PC-9 (cell line): ENCODE measurements at places on chromosomes 4 and X.
A peak's percentile ranks its signal among the peaks of the same experiment; 100 is the strongest.

GRCh38 chr4:84433633-84434222 is 65.4 kb downstream of the NKX6-1 start:
- no peak overlapping the region for H3K27ac ChIP-seq
- H3K4me1 ChIP-seq, result no peaks in the 10 kb centered on the region
- H3K36me3 ChIP-seq, result no peaks in the 10 kb centered on the region

- H3K4me1 ChIP-seq, result no peaks in the 10 kb centered on the region
- H3K4me3 ChIP-seq, result no peak overlapping the region
- H3K27me3 ChIP-seq, result no peaks in the 10 kb centered on the region
- no peak overlapping the region for H3K27ac ChIP-seq
Measured at GRCh38 chrX:104469771-104470170, 96.2 kb upstream of the IL1RAPL2 start.

DNA sequence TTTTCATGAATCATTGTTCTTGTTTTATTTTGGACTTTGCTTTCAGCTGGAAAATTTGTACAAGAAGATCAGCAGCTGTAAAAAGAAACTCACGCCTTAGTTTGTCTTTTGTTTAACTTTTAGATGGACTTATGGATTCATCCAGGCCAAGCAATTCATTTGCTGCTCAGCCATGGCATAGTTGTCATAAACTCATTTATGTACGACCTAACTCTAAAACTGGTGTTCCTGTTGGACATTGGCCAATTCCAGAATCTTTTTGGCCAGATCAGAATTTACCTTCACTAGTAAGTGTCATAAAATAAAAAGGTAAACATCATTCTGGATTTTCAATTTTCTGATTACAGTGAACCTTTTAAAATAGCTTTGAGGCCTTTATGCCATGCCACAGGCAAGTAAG is 29.1 kb downstream of the INTS6L start:
- DNase-seq, result no peak
- no peak overlapping the region for H3K27ac ChIP-seq
- H3K4me1 ChIP-seq, result no peaks in the 10 kb centered on the region
- H3K4me3 ChIP-seq, result no peak overlapping the region
- H3K36me3 ChIP-seq, result no peaks in the 10 kb centered on the region
- H3K27me3 ChIP-seq, result peaks cover 7% of the 10 kb centered on the region; the same call in 1 of the 2 replicates

GRCh38 chr4:78293348-78293747 is 236.2 kb downstream of the FRAS1 start:
- no peaks in the 10 kb centered on the region for H3K27me3 ChIP-seq
- H3K4me1 ChIP-seq, result peaks cover 24% of the 10 kb centered on the region
- peak; percentile 57 for DNase-seq
- H3K4me3 ChIP-seq, result no peak overlapping the region
- H3K36me3 ChIP-seq, result no peaks in the 10 kb centered on the region

GRCh38 chrX:97843200-97843811 is 959.6 kb downstream of the RPA4 start:
- H3K27me3 ChIP-seq, result no peaks in the 10 kb centered on the region
- H3K27ac ChIP-seq, result no peak overlapping the region
- H3K4me3 ChIP-seq, result no peak overlapping the region

- DNase-seq, result no peak
- H3K36me3 ChIP-seq, result no peaks in the 10 kb centered on the region
- no peak overlapping the region for H3K4me3 ChIP-seq
- no peak overlapping the region for H3K27ac ChIP-seq
- H3K4me1 ChIP-seq, result no peaks in the 10 kb centered on the region
- 0 out of 2 replicates have a peak, but pooled peaks cover 3% of the 10 kb centered on the region for H3K27me3 ChIP-seq
Measured at GRCh38 chr4:7171191-7171900, 21.0 kb upstream of the SORCS2 start.

- no peaks in the 10 kb centered on the region for H3K27me3 ChIP-seq
- peak; percentile 45 for DNase-seq
- peaks cover 28% of the 10 kb centered on the region for H3K4me1 ChIP-seq
- peaks cover 15% of the 10 kb centered on the region for H3K36me3 ChIP-seq
Measured at GRCh38 chr4:128286474-128287058, 1.0 kb downstream of the PGRMC2 start.

DNA sequence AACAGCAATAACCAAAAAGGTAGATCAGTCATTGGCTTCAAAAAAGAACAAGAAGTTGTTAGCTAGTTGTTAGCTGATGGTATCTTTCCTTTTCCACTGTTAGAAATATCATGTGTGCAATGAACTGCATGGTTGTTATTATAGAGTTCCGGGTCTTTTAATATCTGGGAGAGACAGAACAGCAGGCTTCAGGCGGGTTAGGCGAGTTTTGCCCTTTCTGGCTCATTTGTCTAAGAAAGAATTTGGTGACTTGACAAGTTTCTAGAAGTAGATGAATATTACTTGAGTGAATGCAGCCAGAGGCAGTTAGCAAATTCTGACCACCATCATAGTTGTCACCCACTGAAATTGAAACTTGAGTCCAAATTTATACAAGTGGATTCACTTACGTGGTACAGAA is 88.9 kb upstream of the MID1 start:
- H3K27me3 ChIP-seq, result no peaks in the 10 kb centered on the region
- H3K27ac ChIP-seq, result no peak overlapping the region
- H3K36me3 ChIP-seq, result no peaks in the 10 kb centered on the region

DNA sequence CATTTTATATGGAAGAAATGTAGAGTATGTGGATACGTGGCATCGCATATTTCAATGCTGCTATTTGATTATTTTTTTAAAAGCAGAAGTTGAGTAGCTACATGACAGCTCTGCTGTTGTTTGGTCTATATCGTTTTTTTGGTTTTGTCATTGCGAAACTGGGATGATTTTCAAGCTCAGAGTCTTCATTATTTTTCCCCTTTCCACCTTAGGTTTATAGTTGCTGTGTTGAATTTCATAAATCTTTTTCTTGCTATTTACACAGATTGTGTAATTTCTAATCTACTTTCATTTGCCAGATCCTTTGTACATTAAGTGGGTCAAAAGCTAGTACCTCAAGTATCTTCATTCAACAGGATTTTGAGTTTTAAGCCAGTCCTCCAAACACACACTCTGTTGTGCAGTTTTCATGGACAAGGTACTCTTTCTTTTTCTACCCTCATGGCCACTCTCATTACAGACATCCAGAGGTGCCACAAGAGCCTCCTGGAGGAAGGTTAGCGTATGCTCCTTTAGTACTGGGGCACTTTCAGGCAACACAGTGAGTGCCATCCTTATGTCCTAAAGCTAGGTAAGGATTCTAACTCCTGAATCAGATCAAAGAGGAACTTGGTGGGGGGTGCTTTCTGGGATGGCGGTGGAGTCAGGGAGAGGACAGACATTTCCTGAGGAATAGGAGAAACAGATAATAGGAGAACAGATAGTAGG is 123.2 kb downstream of the FHIP1A start:
- H3K4me3 ChIP-seq, result no peak overlapping the region
- H3K27me3 ChIP-seq, result no peaks in the 10 kb centered on the region
- no peaks in the 10 kb centered on the region for H3K36me3 ChIP-seq

DNA sequence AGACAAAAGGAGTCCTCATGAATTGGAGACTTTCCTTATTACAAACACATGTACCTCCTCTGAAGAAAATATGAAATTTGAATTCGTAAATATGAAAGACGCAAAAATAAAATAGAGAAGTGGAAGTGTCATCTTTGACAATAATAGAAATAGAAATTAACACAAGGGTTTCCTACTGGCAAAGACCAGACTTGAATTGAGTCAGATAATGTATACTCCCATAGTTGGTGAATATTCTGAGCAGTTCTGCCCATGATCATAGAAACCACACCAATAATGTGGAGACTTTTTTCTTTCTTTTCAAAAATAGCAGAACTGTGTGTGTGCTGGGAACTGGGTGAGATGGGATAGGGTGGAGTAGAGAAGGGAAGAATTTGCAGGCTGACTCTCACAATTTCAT is 277.7 kb upstream of the TET2 start:
- H3K27me3 ChIP-seq, result no peaks in the 10 kb centered on the region
- no peak overlapping the region for H3K27ac ChIP-seq
- H3K36me3 ChIP-seq, result no peaks in the 10 kb centered on the region
- H3K4me3 ChIP-seq, result no peak overlapping the region
